Chondrocyte (in vitro differentiated cells): ENCODE measurements at places on chromosomes 2 and 18. TPM values are rescaled to one million over a fixed set of nuclear protein-coding genes. Genes with fewer than 3 reads are reported as not detected.

SCN7A gene
- 0.05 to 1.9 TPM (median 0.05 TPM) in 3 replicates for total RNA-seq

HOXD13 gene
- total RNA-seq, result not detected in 3 replicates

GAREM2 gene
- total RNA-seq, result 6.5 to 22.6 TPM (median 19.1 TPM) in 3 replicates

CLK1 gene
- 46.7 to 66.0 TPM (median 58.4 TPM) in 3 replicates for total RNA-seq

SOWAHC gene
- total RNA-seq, result 13.2 to 14.7 TPM (median 14.2 TPM) in 3 replicates

FAP gene
- total RNA-seq, result 163 to 205 TPM (median 171 TPM) in 3 replicates

HOXD11 gene
- total RNA-seq, result not detected in 3 replicates

FAM237A gene
- not detected in 3 replicates for total RNA-seq

GALM gene
- 4.7 to 6.5 TPM (median 4.8 TPM) in 3 replicates for total RNA-seq

GREB1 gene
- total RNA-seq, result 0.52 to 2.2 TPM (median 1.6 TPM) in 3 replicates

PLEKHA3 gene
- total RNA-seq, result 34.9 to 39.4 TPM (median 36.4 TPM) in 3 replicates

SERPINB12 gene
- total RNA-seq, result not detected in 3 replicates

RAB31 gene
- 82.4 to 89.6 TPM (median 87.7 TPM) in 3 replicates for total RNA-seq

DQX1 gene
- total RNA-seq, result 0.34 TPM in 1 of 3 replicates, not detected in the others

SERPINB8 gene
- 10.2 to 13.6 TPM (median 12.0 TPM) in 3 replicates for total RNA-seq

TRMT61B gene
- 8.8 to 12.5 TPM (median 10.1 TPM) in 3 replicates for total RNA-seq

GPR45 gene
- total RNA-seq, result not detected in 3 replicates

ARHGAP25 gene
- 0.31 to 0.50 TPM in 2 of 3 replicates, not detected in the other for total RNA-seq

SP140 gene
- total RNA-seq, result 0.60 TPM in 1 of 3 replicates, not detected in the others

HRH4 gene
- not detected in 3 replicates for total RNA-seq

RAPGEF4 gene
- 0.54 to 2.3 TPM (median 0.57 TPM) in 3 replicates for total RNA-seq

MEP1B gene
- not detected in 3 replicates for total RNA-seq

DAW1 gene
- total RNA-seq, result 0.28 to 0.65 TPM (median 0.47 TPM) in 3 replicates

SPATA3 gene
- total RNA-seq, result not detected in 3 replicates

FOXI3 gene
- not detected in 3 replicates for total RNA-seq

HAUS1 gene
- total RNA-seq, result 21.5 to 30.8 TPM (median 25.8 TPM) in 3 replicates

COL3A1 gene
- total RNA-seq, result 7,827 to 10,007 TPM (median 8,099 TPM) in 3 replicates

AQP12A gene
- total RNA-seq, result not detected in 3 replicates

LRRFIP1 gene
- 84.7 to 97.5 TPM (median 91.5 TPM) in 3 replicates for total RNA-seq

KLHL41 gene
- total RNA-seq, result 1.4 to 2.3 TPM (median 2.2 TPM) in 3 replicates

EVA1A gene
- 19.8 to 27.3 TPM (median 20.9 TPM) in 3 replicates for total RNA-seq

PROKR1 gene
- not detected in 3 replicates for total RNA-seq

HOXD12 gene
- not detected in 3 replicates for total RNA-seq

ZC3H6 gene
- 6.6 to 9.4 TPM (median 8.6 TPM) in 3 replicates for total RNA-seq

CDH20 gene
- not detected in 3 replicates for total RNA-seq

TMEM200C gene
- 5.8 to 8.3 TPM (median 5.9 TPM) in 3 replicates for total RNA-seq

OBSL1 gene
- total RNA-seq, result 103 to 143 TPM (median 111 TPM) in 3 replicates
